ENCODE measurements at places on chromosomes 3 and 15.

DNA sequence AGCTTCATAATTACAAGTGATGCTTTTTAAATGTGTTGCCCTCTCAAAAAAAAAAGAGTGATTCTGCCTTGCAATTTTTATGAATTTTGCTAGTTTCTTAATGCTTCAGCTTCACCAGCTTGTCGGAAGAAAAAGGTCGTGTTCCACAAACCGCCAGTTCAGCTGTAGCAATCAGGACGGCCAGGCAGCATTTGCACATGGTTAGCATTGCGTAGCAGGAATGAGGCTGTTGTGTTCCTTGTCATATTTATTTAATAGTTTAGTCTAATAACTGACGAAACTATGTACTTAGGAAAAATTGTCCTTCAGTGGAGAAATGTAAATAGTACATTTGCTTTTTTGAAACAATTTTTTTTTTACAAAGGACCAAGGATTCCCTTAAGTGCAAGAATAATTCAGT, 64.9 kb upstream of the SELENOK start:
- DNase-seq: no peak

GRCh38 chr3:99954914-99955644, 137.4 kb downstream of the CMSS1 start:
- no peak for DNase-seq

GRCh38 chr15:50563756-50564155, 17.3 kb upstream of the USP50 start:
- no peak for DNase-seq

DNA sequence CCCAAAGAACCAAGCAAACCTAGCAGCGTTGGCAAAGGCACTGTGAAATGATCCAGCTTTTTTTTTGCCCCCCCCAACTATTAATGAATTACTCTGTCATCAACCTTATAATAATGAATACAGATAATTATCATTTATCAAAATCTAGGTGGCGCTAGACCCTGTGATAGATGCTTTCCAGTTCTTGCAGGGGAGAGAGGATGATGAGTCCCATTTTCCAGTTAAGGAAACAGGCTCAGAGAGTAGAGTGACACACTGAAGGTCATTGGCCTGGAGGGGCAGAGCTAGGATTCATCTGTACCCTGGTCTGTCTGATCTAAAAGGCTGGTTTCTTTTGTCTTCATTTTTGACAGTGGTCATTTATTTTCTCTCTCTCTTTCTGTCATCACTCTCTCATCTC, 5.0 kb downstream of the ACOX2 start:
- no peak for DNase-seq

GRCh38 chr15:64772964-64773363, 2.4 kb downstream of the RBPMS2 start:
- DNase-seq: no peak

- DNase-seq: no peak
These were observed 560.3 kb upstream of the NR2F2 start for GRCh38 chr15:95770196-95770595.

DNA sequence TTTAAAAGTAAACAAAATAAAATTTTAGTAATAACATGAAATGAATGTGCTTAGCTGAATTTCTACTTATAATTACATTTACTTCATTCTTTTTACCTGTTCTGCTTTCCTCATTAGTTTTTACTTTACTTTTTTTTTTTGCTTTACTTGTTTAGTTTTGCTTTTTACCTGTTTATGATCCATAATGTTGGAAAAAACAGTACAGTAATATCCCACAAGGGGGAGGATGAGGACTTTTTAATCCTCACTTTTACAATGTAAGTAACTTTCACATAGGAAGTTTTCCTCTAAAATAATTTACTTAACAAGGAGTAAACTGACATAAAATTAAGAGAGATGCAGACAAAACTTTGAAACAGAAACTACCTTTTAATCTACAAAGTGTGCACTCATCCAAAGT, 268.7 kb downstream of the TBC1D5 start:
- DNase-seq: no peak

GRCh38 chr3:145952536-145952935, 208.4 kb downstream of the PLOD2 start:
- no peak for DNase-seq

- no peak for DNase-seq
These were observed 8.4 kb upstream of the STARD5 start for GRCh38 chr15:81332326-81332725.

DNA sequence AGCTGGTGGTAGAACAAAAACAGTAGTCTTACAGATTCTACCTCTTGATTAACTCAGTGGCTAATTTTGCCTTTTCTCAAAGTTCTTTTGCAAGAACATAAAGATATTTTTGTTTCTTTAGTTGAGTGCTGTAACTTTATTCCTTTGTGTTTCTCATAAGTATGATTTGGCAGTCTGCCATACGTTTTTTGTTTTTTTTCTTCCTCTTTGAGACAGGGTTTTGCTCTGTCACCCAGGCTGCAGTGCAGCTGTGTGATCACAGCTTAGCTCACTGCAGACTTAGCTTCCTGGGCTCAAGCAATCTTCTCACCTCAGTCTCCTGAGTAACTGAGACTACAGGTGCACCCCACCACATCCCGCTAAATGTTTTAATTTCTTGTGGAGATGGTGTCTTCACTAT, 22.4 kb downstream of the B3GNT5 start:
- DNase-seq: no peak

DNA sequence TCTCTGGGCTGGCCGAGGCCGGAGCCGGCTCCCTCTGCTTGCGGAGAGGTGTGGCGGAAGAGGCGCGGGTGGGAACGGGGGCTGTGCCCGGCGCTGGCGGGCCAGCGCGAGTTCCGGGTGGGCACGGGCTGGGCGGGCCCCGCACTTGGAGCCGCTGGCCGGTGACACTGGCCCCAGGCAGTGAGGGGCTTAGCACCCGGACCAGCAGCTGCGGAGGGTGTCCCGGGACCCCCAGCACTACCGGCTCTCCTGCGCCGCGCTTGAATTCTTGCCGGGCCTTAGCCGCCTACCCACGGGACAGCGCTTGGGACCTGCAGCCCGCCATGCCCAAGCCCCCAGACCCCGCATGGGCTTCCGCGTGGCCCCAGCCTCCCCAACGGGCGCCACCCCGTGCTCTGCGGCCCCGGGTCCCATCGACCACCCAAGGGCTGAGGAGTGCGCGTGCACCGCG, 736.3 kb upstream of the ARRDC4 start:
- no peak for DNase-seq

DNA sequence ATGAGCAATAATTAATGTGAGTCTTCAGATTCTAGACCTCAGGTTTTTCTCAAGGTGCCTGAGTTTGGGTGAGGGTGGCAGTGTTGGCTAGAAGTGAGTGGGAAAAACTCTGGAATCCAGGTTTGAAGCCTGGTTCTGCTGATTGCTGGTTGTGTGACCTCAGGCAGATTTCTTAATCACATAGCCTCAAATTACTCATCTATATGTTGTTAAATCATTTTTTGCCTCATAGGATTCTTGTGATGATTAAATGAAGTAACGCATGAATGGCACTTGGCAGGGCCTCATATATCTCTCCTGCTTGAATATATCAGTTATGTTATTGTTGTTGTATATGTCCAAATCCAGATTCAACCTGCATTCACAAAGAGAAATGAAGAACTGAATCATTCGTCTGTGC, 60.5 kb downstream of the NR2F2 start:
- no peak for DNase-seq

DNA sequence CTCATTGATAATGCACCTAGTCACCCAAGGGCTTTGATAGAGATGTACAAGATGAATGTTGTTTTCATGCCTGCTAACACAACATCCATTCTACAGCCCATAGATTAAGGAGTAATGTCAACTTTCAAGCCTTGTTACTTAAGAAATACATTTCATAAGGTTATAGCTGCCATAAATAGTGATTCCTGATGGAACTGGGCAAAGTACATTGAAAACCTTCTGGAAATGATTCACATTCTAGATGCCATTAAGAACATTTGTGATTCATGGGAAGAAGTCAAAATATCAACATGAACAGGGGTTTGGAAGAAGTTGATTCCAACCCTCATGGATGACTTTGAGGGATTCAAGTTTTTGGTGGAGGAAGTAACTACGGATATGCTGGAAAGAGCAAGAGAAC, 135.2 kb downstream of the TLE3 start:
- no peak for DNase-seq

- DNase-seq: no peak
These were observed 505.3 kb upstream of the PPP2R3A start for GRCh38 chr3:135460273-135460672.

DNA sequence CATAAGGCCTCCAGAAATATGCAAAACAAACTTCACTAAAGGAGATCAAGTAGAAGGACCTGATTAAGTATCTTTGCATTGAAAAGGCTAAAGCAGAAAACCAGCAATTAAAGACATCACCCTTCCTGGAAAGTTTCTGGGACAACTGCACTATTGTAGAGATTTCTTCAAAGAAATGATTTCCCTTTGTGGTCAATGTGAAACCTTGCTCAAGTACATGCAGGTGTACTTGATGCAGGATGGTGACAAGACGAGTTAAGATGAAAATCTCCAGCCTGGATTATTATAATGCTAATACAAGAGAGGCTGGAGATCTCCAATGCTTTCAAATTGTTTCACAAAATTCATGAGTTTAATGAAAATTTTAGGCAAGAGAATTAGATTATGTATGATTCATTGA, 208.4 kb downstream of the TIGIT start:
- DNase-seq: no peak

DNA sequence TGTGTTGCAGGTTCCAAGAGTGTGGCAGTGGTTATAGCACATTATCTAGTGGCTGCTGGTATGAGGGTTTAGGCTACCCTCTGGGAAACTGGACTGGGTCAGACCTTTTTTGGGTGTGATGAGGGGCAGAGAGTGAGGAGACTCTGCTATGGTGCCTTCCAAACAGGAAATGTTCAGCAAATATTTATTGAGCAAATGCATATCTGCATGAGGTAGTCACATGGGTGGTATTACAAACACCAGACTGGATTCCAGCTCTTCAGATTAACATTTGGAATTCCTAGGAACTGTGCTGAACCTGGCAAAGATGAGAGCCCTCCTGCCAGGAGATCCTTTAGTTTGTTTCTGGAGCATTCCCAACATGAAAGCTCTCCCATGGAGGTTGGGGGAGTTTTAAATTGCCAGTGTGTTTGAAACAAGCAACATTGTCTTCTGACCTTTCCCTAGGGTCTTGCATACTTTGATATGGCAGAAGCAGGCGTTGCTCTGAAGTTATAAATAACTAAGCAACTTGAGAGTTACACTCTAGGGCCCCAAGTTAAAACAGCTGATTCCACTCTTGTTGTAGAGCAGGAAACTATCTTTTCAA, 341.2 kb upstream of the C2CD4B start:
- DNase-seq: no peak

DNA sequence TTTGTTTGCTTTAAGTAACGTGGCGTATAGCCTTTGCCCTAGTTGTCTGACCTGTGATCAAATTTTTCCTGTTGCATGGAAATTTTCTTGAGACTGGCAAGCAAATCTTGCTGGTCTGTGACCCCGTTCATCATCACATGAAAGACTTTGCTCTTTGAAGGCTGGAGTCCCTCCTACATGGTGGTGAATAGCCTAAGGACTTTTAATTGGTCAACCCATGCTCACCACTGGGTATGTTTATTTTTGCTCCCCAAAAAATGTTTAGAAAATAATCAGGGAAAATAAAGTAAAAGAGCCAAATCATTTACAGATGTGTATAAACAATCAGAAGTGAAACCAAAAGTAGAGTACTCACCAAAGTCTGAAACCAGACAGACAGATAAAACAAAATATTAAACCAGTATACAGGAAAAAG, 1075.3 kb upstream of the ALCAM start:
- DNase-seq: no peak

GRCh38 chr3:115085197-115085865, 61.8 kb downstream of the ZBTB20 start:
- no peak for DNase-seq

GRCh38 chr15:63396152-63396928, 14.7 kb upstream of the CA12 start:
- no peak for DNase-seq

DNA sequence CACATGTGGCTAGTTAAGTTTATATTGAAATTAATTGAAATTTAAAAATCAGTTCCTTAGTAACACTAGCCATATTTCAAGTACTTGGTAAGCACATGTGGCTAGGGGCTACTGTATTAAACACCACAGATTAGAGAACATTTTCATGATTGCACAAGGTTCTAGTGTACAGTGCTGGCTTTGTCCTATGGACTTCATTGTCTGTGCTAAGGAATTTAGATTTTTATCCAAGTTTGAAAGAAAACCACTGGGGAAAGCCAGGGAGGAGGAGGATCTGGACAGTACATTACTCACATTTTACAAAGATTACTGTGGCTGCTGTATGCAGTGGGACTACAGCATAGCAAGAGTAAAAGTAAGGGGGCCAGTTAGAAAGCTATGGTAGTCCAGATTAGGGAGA, 13.9 kb downstream of the STAC start:
- no peak for DNase-seq

- no peak for DNase-seq
These were observed 1.4 kb downstream of the C3orf22 start for GRCh38 chr3:126557415-126557745.

DNA sequence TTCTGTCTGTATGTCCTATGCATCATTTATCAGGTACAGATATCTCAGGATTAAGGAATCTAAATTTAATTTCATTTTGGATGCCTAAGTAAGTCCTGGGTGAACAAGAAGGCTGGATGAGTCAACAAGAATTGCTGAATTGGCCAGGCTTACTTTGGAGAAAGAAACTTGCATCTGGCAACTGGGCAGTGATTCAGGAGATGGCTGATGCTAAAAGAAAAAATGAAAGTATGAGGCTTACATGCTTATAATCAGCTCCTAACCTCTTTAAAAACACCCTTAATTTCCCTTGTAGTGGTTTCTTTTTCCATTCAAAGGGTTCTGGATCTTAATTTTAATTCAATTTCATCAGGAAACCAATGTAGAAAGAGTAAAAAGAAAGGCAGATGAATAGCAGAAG, 228.8 kb upstream of the PEX5L start:
- no peak for DNase-seq
